ENCODE measurements at places on chromosomes 6 and 20.

DNA sequence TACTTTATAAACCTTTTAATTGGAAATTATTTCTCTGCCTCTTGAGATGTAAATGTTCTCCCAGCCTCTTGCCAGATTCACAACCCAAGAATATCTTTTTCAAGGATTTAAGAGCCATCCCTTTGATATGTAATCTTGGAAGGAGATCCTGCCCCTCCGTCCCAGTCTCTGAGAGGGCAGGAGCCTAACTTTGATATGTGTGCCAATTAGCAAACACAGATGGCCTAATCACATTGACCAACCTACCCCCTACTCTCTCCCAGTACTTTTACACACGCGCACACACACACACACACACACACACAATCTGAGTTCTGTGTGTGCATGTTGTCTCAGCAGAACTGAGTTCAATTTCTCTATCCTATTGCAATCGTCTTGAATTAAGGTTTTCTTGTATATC, 623.8 kb downstream of the PHF3 start:
- DNase-seq, result no peak

DNA sequence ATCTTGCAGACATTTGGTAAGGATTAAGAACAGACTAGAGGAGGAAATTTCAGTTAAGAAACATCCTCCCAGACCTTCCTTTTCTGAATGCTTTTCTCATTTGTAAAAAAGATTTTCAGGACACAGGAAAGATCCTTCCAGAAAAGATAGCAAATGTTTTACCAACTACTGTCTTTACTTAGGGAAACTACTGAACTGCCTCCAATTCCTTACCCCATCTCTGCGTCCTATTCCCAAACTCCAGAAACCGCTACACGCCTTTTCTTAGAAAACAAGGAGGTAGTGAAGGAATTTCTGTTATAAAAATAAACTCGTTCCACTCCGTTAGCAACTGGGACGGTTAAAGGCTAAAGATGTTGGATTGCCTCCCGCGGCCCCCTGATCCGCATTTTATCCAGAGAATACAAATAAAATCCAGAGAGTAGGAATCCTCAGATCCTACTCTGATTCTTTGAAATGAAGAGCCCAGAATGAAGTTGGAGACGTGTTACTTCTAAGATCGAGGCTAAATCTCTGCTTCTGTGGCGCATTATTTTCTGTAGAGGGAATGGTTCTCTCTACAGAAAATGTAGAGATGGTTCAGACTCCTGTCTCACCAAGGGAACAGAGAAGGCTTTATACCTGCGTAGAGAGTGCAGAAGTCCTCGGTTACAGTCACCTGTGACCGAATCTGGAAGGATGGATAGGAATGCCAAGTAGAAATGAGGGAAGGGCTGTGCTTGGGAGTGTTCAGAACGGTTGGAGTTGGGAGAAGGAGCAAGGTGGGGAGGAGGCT, 133.0 kb downstream of the GPX5 start:
- no peak for DNase-seq

GRCh38 chr20:51955756-51956155, 153.4 kb upstream of the SALL4 start:
- DNase-seq, result no peak

DNA sequence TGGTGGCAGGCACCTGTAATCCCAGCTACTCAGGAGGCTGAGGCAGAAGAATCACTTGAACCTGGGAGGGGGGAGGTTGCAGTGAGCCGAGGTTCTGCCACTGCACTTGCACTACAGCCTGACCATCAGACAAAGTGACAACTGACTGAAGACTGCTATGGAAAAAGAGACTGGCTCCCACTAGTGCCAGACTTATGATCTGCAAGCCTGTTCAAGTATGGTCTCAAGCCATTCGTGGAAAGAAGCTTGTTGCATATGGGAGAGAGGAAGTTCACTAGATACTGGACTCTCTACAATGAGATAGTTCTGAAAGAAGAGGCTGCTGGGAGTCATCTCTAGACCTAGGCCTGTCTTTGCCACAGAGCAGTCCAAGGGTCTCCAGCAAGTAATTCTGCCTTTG, 26.7 kb downstream of the MDN1 start:
- DNase-seq, result peak; percentile 8

DNA sequence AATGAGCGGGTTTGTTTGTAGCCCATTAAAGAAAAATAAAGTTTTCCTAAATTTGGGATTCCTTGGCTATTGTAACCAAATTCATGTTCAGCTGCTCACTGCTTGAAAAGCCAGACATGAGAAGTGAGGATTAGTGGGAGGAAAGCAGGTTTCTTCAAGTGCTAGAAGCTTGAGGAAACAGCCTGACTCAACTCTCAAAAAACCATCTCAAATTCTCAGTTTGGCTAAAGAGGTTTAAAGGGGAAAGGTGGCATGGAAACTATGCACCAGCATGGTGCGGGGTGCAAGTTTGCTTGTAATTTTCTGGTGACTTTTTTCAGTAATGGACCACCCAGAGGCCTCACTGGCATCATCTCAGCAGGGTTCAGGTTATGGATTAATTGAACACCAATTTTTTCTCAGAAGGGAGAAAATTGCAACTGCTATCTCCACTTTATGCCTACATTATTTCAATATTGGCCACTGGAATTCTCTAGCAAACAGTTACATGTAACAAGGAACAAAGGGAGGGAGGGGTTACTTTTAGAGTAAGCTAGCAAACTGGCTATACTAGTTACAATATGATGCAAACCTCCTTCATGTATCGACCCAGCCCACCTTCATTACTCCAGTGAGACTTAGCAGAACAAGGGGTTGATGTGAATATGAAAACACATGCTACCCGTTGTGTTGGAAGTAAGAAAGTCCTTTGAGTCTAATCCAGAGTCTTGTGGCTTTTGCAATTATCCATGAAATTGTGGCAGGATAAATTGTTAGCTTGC, 85.0 kb upstream of the IFNGR1 start:
- no peak for DNase-seq

DNA sequence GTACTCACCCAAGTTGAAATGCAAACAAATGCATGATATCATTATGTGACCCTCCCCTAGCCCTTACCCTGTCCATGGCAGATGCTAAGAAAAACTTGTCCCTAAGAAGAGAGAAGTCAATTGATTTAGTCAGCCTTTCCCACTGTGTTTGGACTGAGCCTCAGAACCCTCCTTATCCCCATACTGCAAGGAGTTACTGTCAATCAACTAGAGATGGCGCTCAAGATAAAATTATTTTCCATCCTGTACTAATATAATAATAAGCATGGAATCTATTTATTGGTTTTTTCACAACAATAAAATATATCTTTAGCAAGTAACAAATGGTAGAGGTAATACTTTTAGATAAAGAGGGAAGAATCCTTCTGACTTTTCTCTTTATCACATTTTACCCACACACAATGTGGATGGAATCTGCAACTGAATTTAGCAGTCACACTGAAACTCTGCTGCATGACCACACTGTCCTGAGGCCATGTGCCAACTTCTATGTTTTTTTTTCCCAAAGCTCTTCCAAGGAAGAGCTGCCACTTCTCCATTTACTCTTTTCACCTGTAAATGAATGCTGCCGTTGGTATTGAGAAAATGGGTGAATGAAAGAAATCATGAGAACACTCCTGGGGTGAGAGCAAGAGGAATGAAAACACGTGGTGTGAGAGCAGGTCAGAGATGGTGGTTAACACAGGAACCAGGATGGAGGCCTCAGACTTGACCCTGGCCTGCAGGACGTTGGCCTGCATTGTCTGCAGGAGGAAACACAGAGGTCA, 10.5 kb downstream of the NT5E start:
- no peak for DNase-seq

GRCh38 chr6:21496706-21497105, 96.8 kb upstream of the SOX4 start:
- DNase-seq, result no peak

DNA sequence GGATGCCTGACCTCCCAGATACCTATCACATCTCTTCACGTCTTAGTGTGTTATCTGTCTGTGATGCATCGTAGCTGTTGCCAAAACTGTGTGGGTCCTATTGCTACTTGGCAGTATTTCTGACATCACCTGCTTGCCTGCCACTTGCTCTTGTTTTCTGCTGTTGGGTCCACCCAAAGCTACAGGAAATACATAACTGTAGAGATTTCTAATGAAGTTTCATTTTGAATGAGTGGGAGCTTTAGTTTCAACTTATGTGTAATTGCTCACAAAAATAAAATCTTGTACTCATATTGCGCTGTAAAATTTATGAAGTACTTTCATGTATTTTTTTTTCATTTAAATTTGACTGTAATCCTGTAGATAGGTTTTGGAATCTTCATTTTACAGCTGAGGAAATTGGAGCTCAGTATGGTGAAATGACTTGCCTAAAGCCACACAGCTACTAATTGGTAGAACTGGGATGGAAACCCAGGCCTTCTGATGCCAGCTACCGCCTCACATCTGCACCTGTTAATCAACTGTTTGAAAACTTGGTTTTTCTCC, 113.6 kb upstream of the MAN1A1 start:
- no peak for DNase-seq

DNA sequence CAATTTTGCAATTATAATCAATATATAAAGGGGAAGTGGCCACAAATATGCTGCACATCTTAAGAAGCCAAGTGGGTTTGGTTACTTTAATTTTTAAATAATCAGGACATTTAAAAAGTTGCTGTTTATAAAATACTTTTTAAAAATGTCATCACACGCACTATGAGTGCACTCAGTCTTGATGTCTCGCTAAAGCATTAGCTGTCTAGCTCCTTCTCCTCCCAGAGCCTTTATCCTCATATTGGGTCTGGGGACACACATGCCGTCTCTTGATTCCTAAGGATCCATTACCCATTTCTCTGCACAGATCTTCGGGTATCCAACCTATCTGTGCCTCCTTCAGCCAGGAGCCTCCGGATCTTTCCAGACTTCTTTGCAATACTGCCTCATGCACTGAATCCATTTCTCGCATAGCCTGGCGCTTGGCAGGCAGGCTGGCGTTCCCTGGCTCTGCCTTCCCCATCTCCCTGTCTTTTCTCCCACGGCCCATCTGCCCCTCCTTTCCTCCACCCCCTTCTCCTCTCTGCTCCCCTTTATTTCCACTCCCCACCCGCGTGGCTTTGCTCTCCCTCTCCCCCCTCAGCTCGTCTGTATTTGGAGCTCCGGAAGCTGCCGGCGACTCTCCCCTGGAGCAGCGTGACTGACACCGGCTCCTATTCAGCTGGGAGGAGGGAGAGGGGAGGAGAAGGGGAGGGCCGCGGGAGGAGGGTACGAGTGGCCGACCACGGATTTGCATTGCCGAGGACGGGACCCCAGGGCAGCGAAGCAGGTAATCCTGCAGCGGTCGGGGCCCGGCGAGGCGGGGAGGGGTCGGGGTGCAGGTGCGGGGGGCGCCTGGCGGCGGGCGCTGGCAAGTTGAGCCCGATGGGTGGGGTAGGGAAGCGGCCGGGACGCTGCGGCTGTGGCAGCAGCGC, at the start of gene CAP2:
Gene CAP2, plus strand, starts transcription at position 618 of the 914 bp plus-strand sequence. CDS start 27,961 bp downstream, outside the sequence.
- no peak for DNase-seq

DNA sequence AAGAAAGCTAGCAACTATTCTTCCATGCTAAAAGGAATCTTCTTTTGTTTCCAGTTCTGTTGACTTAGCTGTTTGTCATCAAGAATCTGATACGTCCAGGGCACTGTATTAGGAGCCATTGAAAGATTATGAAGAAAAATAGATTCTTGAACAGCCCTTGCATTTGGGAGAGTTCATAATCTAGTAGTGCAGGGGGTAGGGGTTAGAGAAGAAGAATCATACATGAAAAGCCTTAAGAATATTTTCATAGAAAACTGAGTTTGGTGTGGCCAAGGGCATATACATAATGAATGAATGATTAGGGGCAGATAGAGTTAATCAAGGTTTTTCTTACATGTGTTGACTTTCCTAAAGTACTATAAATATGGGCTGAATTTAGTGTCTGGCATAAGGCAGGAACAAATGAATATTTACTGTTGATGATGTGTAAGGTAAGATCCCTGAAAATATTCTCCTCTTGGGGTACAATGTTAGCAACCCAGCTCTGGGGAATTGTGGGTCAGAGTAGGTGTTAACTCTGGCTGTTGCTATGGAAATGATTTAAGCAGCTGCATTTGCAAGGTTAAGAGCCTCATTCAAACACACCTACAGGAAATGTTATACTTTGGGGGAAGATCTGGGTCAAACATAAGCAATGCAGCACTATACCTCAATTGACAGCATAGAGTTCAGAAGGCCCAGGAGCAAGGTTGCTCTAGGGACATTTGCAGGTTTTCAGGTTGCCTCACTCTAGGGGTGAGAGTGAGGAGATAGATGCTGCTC, 667.3 kb upstream of the CITED2 start:
- no peak for DNase-seq

DNA sequence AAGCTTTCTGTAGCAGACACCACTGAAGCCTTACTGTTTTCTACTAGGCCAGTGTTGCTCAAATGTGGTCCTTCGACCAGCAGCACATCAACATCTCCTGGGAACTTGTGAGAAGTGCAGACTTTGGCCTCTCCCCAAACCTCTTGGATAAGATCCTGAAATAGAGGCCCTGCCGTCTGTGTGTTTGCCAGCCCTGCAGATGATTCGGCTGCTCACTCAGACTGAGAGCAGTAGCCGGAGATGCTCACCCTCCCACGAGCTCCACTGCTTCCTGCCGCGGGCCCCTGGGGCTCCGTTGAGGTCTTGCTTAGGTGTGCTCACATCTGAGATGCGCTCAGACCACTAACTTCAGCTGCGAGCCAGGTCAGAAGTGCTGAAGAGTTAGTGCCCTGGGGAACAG, 129.5 kb upstream of the SSTR4 start:
- DNase-seq, result no peak

GRCh38 chr6:25981568-25982263, 19.1 kb downstream of the TRIM38 start:
- DNase-seq, result no peak

DNA sequence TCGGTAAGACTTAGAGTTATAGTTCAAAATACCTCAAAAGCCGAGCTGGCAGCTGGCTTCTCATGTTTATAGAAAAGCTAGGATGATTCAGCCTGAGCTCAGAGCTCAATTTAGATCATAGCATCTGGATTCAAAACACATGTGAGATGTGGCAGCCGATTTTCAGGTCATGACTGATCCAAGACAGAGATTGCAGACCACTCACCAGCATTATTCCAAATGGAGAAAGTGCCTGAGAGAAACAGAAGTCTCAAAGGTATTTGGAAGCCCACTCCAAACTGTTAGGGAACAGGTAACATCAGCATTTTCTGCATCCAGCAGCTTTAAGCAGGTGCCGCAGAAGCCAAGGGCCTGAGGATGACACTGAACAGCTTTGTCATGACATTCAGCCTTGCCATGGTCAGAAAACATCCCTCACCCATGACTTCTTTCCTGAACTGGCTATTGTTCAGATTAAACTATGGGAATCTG, 102.2 kb downstream of the BACH2 start:
- DNase-seq, result no peak
